CD14-positive monocyte (primary cell): ENCODE measurements at places on chromosomes 11 and 22. TPM values are rescaled to one million over a fixed set of nuclear protein-coding genes. Genes with fewer than 3 reads are reported as not detected.

DNA sequence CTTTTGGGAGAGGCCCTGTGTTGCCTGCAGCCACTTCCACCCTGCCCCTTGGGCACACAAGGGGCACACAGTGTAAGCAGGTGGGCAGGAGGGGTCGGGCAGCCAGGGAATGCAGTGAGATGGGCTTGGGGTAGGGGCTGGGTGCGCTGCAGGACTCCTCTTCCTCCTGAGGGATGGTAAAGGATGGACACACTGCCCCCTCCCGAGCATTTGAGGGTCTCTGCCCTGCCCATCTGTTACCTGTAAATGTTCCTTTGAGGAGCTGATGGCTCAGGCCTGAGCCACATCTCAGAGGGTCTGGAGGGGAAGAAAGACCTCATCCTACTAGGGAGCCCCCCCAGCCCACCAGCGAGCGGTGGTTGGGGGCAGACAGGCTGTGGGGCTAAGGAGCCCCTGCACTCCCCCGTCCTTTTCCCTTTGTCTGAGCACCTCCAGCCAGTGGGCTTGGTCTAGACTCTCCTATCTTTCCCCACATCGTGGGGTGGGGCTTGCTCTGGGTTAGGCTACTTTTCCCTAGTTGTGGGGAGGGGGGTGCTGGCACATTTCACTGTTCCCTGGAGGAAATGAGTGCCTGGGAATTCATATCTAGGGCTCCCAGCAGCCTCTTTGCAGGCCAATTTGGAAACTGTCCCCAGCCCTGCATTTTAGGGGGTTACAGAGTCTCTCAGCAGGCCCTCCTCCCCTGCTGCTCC, 1.7 kb upstream of the TSSC4 start:
- DNase-seq = no peak

DNA sequence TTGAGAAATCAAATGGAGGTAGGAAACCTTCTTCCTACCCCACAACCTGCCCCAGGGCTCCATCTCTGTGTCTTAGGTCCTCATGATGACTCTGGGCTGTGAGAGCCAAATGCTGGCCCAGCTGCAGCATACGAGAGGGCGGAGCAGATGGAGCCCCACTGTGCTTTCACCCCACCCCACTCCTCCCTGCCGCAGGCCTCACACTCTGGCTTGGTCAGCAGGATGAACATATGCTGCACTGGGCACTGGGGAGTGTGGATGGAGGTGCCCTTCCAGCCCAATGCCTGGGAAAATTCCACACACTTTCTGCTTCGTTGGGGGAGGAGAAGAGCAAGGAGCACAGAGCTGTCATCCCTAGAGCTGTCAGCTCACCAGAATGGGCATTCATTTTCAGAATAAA, 271.6 kb upstream of the CADM1 start:
- DNase-seq = no peak

DNA sequence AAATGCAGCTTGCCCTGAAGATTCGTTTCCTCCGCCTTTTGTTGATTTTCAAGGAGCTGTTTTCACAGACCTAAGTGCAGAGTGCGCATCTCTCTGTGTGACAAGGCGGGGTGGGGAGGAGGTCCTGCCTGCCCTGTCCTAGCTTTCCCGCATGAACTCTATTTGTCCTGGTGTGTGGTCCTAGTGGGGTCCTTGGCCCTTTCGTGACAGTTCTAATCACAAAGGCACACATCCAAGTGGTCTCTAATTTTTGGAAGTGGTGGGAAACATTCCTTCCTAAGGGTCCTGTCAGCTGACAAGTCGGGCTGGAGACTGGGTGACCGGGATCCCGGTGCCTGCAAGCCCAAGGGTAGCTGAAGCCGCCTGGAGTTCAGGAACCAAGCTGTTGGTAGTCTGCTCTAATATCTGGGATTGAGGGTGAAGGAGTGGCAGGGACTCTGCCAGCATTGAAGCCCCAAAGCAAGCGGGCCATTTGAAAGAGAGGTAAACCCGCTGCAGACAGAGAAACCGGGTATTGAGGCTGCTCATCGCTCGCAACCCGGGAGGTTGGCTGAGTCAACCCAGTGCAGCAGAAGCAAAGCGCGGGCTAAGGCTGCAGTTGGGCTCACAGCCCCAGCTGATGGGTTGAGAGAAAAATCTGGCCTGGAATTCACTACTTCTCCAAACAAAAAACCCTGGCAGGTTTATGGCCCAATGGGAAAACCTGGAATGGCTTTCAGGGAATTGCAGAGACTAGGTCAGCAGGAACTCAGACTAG, 28.1 kb upstream of the FBXO3 start:
- no peak for DNase-seq

Gene AKIP1
- polyA plus RNA-seq = 18.7 TPM

Gene OR52N5
- polyA plus RNA-seq = not detected

DNA sequence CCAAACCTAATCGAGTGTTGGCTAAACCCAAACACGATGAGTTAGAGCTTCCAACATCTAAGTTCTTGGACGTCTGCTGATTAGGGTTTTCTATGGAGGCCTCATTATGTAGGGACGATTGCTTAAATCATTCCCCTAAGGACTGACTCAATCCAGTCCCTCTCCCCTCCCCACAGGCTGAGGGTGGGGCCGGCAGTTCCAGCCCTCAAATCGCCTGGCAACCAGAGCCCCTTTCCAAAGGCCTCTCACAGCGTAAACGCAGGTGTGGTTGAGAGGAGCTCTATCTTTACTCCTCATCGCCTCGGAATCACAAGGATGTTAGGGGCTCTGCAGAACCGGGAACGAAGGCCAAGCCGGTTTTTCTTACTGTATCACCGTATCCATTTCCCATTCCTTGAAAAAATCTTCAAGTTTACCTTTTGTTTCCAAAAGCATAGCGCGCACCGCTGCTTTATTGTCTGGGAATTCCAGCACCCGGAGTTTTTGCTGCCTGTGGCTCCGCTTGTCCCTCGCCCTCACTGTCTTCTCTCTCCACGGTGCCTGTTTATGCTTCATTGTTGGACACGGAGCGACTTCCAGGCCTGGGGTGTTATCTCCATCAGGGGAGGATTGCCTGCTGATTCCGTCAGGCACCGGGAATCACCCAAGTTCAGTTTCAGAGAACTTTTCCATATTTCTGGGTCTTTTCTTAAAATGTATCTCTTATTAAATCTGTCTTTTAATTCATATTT, 13.8 kb upstream of the IFITM3 start:
- DNase-seq = no peak
